ENCODE measurements at places on chromosomes 5 and 9.

DNA sequence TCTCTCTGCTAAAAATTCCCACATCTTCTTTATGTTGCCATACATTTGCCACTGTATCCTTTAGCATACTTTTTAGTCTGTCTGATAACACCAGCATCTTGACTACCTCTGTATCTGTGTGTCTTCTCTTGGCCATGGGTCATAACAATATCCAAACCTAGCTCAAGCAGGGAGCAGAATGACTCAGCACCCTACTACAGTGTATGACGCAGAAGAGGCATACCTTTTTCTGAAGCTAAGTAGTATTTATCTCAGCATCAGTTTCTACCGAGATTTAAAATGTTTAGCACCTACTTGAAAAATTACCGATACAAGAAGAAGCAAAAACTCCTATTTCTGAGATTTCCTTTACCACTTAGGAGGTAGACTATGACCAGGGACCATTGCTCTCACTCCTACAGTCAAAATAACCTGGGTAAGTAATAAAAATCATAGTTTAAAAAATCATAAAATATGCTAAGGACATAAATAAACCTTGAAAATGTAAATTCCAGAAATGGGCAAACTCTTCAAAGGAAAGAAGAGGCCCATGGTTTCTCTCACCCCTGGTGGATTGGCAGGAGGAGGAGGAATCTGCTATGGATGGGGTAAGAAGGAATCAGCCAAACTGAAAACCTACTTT lies 286.5 kb downstream of the MAST4 start:
- DNase-seq, result no peak

DNA sequence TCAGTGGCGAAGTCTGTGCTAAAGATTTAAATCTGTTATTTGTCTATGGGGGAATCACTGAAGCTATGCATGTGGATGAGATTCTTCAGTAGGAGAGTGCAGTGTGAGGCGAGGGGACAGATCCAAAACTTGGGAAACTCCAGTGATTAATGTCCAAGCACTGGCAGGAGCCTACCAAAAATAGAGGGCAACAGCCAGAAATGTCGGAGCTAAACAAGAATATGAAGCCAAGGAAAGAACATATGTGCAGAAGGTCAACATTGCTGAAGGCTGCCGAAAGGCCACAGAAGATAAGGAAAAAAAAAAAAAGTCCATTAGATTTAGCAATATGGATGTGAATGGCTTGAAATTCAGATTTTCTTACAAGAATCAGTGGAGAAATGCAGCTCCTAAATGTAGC lies 61.8 kb downstream of the C6 start:
- DNase-seq, result no peak

DNA sequence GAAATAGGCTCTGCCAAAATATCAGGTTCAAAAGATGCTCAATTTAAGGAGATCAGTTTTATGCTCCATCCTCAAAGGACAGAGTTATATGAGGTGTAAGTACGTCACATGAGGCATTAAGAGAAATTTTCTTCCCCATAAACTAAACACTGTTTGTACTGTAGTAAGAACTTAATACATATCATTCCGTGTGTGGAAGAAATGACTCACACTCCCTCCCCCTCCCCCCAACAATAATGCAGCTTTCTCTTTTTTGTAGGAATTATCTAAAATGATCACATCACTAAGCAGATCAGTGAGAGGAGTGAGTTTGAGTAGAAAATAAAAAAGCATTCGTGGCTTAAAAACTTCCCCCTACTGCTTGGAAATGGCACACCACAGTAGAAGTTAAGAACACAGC lies 2.2 kb downstream of the CDH12 start:
- no peak for DNase-seq

- peak; percentile 61 for DNase-seq
These were observed 37.2 kb upstream of the S1PR3 start for GRCh38 chr9:88954066-88954465.

GRCh38 chr9:76114144-76114543 lies 223.7 kb downstream of the PCSK5 start:
- DNase-seq, result peak; percentile 72

DNA sequence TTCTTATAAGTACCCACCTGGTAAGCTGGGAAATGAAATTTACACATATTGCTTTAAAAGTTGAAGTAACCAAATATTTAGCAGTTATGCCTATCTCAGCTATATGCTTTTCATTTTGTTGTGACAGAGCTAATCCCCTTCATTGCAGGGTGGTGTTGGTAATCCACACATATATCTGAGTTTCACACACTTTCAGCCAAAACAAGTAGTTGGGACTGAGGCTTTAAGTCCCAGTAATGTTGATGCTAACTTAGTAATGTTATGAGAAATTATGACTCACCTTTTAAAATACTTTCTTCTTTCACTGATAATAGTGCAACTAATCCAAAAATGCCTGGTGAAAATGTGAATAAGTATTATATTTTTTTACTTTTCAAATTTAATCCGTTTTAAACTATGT lies 19.2 kb upstream of the RICTOR start:
- peak; percentile 48 for DNase-seq
